ENCODE measurements at places on chromosomes 16 and 17. TPM values are rescaled to one million over a fixed set of nuclear protein-coding genes. Genes with fewer than 3 reads are reported as not detected.

- no peak for DNase-seq
Observed at GRCh38 chr17:31318298-31318801, 3.1 kb downstream of the EVI2A start.

- no peak for DNase-seq
Observed at GRCh38 chr16:23320693-23321092, 18.6 kb downstream of the SCNN1B start.

DNA sequence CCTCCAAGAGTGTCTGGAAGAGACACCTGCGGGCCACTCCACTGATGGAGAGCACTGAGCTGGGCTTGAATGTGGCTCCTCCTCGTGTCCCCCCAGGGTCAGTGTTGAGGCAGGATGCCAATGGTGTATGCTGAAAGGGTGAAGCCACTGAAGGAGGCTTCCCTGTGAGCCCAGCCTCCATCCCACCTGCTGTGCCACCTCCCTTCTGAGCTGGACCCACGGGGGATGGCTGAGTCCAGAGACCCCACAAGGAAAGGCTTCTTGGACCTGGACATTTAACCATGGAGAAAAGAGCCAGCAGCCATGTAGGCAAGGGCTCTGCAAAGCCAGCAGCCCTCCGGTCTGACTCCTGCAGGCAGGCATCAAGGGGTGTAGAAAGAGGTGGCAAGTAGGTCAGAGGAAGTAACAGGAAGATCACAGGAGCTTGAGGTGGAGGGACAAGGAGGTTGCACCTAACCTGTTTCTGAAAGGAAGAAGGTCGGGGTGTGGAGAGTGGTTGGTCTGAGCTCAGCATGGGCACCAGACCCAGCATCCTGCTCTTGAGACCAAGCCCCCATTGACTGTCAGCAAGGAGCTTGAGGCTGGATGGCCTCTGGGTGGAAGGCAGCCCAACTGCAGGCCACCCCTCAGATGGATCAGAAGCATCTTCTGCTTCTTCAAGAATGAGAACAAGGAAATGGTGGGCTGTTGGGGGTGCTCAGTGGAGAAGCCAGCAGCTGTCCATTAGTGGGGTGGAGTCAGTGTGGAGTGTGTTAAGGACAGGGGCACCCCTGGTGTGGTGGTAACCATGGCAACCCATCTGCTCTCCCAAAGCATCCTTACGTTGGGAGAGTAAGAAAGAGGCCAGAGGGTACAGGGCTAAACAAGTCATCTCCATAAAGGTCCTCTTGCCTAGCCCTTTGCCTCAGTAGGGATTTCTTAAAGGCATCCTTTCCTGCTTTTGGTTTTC lies 80.7 kb downstream of the PLD6 start:
- DNase-seq = no peak

DNA sequence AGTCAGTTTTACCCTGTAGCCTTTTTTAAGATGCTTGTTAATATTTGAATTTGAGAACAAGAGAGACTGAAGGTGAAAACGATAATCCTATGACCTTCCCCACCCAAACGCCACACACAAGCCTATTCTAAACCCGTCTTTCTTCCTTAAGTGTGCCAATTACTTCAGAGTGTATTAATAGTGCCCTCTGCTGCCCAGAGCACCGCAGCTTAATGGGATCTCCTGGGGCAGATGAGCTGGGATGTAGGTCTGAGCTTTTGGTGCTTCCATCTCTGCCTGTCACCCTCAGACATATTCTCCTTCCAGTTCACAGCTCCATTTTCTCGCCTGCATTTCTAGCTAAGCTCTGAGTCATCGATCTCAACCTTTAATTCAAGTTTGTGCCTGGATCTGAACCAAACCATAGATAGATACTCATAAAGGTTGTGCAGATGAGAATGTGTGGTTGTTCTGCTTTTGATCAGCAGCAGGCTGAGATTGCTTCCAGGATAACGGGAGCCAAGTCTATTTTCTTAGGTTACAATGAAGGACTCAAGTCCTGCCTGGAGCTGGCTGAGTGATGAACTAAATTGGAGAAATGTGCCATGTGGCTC lies 46.4 kb upstream of the CDH13 start:
- no peak for DNase-seq

GRCh38 chr17:2064520-2064971 lies 9.6 kb downstream of the HIC1 start:
- DNase-seq = no peak

- no peak for DNase-seq
Observed at GRCh38 chr16:68356919-68357286, 46.1 kb downstream of the PRMT7 start.

DNA sequence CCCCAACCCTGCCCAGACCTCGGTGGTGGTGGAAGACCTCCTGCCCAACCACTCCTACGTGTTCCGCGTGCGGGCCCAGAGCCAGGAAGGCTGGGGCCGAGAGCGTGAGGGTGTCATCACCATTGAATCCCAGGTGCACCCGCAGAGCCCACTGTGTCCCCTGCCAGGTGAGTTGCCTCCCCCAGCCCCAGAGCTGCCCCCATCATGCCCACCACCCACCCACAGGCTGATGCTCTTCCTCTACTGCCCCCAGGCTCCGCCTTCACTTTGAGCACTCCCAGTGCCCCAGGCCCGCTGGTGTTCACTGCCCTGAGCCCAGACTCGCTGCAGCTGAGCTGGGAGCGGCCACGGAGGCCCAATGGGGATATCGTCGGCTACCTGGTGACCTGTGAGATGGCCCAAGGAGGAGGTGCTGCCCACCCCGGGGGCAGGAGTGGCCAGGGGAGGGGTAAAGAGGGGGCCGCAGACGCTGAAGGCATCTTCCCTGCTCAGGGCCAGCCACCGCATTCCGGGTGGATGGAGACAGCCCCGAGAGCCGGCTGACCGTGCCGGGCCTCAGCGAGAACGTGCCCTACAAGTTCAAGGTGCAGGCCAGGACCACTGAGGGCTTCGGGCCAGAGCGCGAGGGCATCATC lies 8.4 kb downstream of the GALK1 start:
- DNase-seq = no peak

DNA sequence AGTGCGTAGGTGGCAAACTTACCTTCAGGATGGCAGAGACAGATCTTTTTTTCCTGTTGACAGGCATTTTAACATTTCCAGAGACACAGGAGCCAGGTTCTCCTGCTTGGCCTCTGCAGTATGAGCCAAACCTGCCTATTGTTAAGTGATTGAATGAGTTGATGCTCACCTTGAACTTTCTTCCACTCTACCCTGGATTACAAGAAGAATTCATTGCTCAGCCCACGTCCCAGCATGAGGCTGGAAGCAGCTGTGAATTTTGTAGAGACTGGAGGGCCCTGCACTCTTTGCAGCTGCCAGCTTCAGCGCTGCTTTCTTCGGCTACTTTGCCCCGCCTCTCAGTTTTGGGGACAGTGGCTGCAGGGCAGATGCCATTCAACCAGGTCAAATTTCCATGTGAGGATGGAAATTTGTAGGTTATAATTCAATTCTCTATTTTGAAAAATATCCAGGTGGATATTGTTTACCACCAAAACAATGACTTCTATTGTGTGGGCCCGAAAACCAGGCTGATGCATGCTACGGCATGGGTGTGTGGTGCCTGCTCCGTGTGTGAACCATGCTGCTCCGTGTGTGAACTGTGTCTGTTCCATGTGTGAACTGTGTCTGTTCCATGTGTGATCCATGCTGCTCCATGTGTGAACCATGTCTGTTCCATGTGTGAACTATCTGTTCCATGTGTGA lies 75.2 kb upstream of the METTL9 start:
- DNase-seq = no peak

DNA sequence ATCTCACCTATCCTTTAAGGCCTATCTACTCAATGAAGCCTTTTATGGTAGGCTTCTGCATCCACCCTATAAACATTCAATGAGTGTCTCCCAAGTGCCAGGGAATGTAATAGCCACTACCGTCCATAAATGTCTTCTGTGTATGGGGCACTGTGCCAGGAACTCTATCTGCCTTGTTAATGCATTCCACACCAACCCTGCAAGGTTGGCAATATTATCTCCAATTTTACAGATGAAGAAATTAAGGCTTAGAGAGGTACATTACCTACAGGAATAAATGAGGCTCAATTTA lies 20.0 kb downstream of the MAP3K14 start:
- DNase-seq = no peak

DNA sequence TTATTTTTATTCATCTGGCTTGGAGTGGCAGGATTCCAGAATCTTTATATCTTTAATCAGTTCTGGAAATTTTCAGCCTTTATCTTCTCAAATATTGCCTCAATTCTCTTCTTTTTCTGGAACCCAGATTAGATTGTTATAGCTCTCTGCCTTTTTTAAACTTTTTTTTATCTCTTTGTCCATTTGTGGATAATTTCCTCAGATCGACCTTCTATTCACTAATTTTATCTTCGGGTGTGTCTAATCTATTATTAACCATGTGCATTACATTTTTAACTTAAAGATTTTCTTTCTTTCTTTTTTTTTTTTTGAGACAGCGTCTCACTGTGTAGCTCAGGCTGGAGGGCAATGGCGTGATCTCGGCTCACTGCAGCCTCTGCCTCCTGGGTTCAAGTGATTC lies 5.2 kb upstream of the ZFP90 start:
- DNase-seq = no peak

DNA sequence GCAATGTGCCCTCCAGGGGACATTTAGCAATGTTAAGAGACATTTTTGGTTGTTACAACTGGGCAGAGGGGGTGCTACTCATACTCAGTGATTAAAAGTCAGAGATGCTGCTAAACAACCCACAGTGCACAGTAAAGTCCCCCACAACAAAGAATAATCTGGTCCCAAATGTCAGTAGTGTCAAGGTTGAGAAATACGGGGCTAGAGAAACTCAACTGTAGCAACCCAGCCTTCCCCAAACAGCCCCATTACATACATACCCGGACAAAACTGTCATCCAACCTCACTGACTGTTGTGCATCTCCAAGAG lies 20.4 kb downstream of the DNAJC7 start:
- no peak for DNase-seq

DNA sequence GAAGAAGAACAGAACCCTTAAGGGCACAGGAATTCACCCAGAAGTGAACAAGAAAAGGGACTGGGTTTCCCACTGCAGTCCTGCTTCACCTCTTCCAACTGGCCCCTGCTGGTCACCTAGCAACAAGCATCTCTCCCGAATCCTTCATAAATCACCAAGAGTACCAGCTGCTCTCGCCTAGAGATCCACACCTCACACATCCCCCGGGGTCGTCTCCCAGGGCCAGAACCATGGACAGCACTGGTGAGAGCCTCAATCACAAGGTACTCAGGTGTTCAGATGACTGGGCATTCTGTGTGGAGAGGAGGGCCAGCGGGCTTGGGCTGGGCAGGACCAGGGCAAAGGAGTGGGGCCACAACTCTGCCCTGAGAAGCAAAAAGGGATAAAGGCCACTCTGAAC lies 65.9 kb downstream of the CCT6B start:
- DNase-seq = peak; percentile 15

GRCh38 chr17:64202683-64203344 lies 60.2 kb downstream of the TEX2 start:
- no peak for DNase-seq

DNA sequence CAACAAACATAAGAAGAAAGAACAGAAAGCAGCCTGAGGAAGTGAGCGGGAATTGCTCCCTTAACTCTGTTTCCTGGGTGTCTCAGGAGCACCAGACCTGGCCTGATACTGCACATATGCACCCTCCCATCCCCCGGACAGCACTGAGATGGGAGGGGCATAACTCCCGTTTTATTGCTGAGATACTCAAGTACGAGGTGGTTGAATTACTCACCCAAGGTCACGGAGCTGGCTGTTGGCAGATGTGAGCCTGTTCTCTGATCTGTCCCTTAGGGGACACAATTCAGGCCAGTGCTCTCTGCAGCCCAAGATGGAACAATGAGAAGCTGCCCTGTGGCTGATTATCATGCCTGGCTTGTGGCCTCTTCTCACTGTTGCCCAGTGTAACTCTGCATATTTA lies 9.1 kb upstream of the MED9 start:
- DNase-seq = no peak

DNA sequence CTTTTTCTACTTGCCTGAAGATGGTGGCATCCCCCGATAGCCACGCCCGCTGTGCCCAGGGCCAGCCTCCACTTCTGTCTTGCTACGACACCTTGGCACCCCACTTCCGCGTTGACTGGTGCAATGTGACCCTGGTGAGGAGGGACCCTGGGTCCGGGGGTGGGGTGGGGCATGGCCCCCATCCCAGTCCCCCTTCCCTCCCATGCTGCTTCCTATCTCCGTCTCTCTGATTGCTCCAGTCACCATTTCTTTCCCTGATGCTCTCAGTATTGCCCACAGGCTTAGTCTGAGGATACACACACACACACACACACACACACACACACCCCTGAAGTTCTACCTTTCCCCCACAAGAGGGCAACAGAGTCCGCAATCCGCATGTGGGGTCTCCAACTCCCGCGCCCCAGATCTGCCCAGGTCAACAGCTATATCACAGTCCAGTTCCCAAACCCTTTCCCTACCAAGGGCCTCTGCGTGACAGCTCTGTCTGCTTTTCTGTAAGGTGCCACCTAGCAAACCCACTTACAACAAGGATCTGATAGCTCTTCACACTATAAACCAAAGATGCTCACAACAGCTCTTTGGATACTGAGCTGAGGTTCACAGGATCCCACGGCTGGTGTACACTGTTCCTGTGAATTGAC lies 3.4 kb downstream of the SGCA start:
- peak; percentile 56 for DNase-seq

The DHRS7C gene
- not detected for total RNA-seq

The CLEC18C gene
- total RNA-seq = 0.17 TPM

The KCNAB3 gene
- 6.4 TPM for total RNA-seq

The COQ9 gene
- total RNA-seq = 74.5 TPM

The PRR35 gene
- not detected for total RNA-seq

The CD300LB gene
- not detected for total RNA-seq

The TBC1D3K gene
- not detected for total RNA-seq

The PROCA1 gene
- 15.2 TPM for total RNA-seq
